Esophagus muscularis mucosa (tissue), 4 donors: ENCODE measurements at places on chromosomes 4 and X. TPM values are rescaled to one million over a fixed set of nuclear protein-coding genes. Genes with fewer than 3 reads are reported as not detected.

Gene SMAD1
- 19.5 TPM for total RNA-seq

Gene ENPEP
- 5.4 TPM for total RNA-seq

Gene F11
- not detected for total RNA-seq

Gene PFKFB1
- total RNA-seq = not detected

Gene SMR3B
- total RNA-seq = not detected

Gene S100G
- not detected for total RNA-seq

Gene NUDT11
- total RNA-seq = 2.5 TPM

Gene IL3RA
- total RNA-seq = 11.9 TPM

Gene SPANXC
- not detected for total RNA-seq

Gene MAGIX
- total RNA-seq = 4.2 TPM

Gene DCAF12L1
- total RNA-seq = not detected

Gene TMPRSS11B
- 0.83 TPM for total RNA-seq

Gene NXF2B
- not detected for total RNA-seq

Gene ZNF185
- total RNA-seq = 3.7 TPM

Gene PDHA2
- not detected for total RNA-seq

Gene ADH7
- not detected for total RNA-seq

Gene SULT1B1
- total RNA-seq = 0.52 TPM

Gene ADH1A
- 0.58 TPM for total RNA-seq

Gene ABCD1
- total RNA-seq = 22.4 TPM

Gene CXCL11
- total RNA-seq = not detected

Gene MID1
- total RNA-seq = 18.3 TPM

Gene TMPRSS11E
- total RNA-seq = not detected

Gene EXOC1L
- total RNA-seq = not detected

Gene SPANXB1
- not detected for total RNA-seq

Gene TECRL
- total RNA-seq = 0.11 TPM

Gene BANK1
- total RNA-seq = 0.45 TPM

Gene ADAMTS3
- 1.2 TPM for total RNA-seq

Gene SLC39A8
- total RNA-seq = 5.9 TPM

Gene NMU
- not detected for total RNA-seq

Gene RTL5
- 19.8 TPM for total RNA-seq

Gene PCDH19
- total RNA-seq = 3.8 TPM

Gene ABLIM2
- 28.5 TPM for total RNA-seq

Gene UCP1
- not detected for total RNA-seq

Gene GRID2
- total RNA-seq = not detected

Gene IL1RAPL1
- total RNA-seq = 0.99 TPM

Gene SUPT20HL1
- total RNA-seq = not detected

Gene WAS
- total RNA-seq = 9.9 TPM

Gene REELD1
- total RNA-seq = 0.33 TPM

Gene UGT2B17
- not detected for total RNA-seq

Gene VCX3A
- not detected for total RNA-seq

Gene EREG
- 3.8 TPM for total RNA-seq

Gene TEX11
- total RNA-seq = not detected

Gene PITX2
- 17.4 TPM for total RNA-seq

Gene CTAG1A
- total RNA-seq = not detected

Gene GPRASP2
- 10.1 TPM for total RNA-seq

Gene BST1
- 2.5 TPM for total RNA-seq

Gene KLHL4
- 1.0 TPM for total RNA-seq

Gene FAM47E
- total RNA-seq = 2.1 TPM

Gene RNF175
- total RNA-seq = 0.50 TPM

Gene TRPC5OS
- total RNA-seq = not detected

Gene TCEAL2
- 29.2 TPM for total RNA-seq

Gene CLTRN
- total RNA-seq = 0.42 TPM

Gene GABRG1
- total RNA-seq = not detected

Gene DRD5
- total RNA-seq = not detected
